Uterine smooth muscle cell (primary cell): ENCODE measurements at places on chromosomes 7 and 10. TPM values are rescaled to one million over a fixed set of nuclear protein-coding genes. Genes with fewer than 3 reads are reported as not detected.

Gene CRPPA
- total RNA-seq: 1.2 and 1.3 TPM in 2 replicates

Gene TDRD1
- total RNA-seq: 0.44 and 0.62 TPM in 2 replicates

Gene TAS2R41
- not detected in 2 replicates for total RNA-seq

Gene SUFU
- 2.2 and 2.4 TPM in 2 replicates for total RNA-seq

Gene CHAT
- total RNA-seq: not detected in 2 replicates

Gene TWIST1
- total RNA-seq: 41.5 and 51.1 TPM in 2 replicates

Gene LAMB1
- 208 and 292 TPM in 2 replicates for total RNA-seq
